ENCODE measurements at places on chromosomes 6 and 20.

GRCh38 chr6:36319436-36319762, 17.3 kb downstream of the BNIP5 start:
- DNase-seq = no peak

DNA sequence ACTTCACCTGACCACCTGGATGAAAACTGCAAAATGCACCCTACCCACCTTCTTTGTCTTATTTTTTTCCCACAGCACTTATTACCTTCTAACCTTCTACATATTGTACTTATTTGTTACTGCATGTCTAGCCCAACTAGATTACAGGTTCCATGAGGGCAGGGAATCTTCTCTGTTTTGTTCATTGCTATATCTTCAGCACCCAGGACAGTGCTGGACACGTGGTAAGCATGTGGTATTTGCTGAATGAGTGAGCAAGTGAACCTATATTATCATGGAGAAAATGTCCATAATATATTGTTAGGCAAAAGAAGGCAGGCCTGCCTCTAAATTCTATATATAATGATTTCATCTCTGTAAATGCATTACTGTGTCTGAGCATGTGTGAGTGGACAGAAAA, 107.0 kb downstream of the TRERF1 start:
- no peak for DNase-seq

GRCh38 chr20:64159286-64159680, 5.0 kb upstream of the MYT1 start:
- DNase-seq = no peak

DNA sequence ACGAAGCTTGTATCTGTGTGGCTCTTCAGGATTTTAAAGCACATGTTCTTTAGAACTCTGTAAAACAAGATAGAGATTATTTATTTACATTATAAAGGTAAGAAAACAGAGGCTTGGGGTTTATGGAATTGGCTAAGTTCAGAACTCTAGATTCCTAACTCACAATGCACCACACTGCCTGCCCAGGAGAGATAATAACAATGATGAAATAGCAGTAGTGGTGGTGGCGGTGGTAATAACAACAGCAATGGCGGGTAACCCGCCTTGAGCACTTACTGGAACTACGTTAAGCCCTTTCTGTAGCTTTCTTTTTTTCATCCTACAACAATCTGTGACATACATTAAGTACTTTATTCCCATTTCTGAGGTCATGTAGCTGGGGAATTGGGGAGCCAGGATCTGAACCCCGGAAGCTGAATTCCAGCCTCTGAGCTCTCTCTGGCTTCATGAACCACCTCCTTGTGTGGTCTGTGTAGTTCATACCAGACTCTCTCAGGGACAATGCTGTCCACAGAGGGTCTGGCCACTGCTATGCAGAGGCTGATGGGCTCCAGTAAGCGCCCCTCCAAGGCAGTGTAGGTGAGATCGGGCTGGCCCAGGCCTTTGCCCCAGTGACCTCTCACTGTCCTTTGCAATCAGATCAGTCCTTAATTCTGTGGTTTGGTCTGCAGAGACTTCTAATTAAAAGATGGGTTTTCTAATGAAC, 260.9 kb downstream of the SLC24A3 start:
- no peak for DNase-seq

GRCh38 chr6:4133941-4134838, 1.2 kb downstream of the ECI2 start:
- peak; percentile 40 for DNase-seq

GRCh38 chr6:98230250-98230649, 604.1 kb upstream of the POU3F2 start:
- no peak for DNase-seq

- DNase-seq = peak; percentile 60
These were observed at the start of the genes HSPA1A and HSPA1L for GRCh38 chr6:31815025-31815838. Gene HSPA1A (plus strand): TSS chr6:31815543. CDS start chr6:31815757, 214 bp downstream. Gene HSPA1L (minus strand): TSS chr6:31815283. CDS start chr6:31811972, 3,311 bp downstream.

DNA sequence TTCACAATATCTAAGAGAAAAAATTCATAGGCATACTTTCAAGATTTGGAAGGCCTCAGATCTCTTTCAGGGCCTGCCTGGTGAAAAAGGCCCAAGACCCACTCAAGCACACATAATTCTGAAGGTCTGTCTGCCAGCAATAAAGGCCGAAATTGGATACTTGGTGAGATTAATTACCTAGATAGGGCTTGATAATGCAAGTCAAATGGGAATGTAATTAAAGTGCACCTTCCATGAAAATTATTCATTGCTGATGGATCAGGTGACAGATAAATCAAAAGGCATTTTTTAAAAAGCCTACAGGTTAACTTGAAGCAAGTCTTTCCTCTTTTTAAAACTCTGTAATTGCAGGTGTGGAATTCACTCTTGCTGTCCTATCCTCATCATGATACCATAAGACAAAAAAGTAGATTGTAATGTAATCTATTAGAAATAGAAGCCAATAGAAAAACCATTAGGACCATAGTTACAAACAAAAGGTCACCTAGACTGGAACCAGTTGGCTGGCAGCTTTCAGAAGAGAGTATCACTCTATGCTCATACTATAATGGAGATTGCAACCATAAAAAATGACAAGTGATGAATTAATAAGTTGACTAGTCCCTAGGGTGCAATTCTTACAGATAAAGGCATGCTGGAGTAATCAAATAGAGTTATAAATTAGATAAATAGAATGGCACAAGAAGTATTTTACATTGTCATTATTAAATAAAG, 77.3 kb downstream of the EPHA7 start:
- no peak for DNase-seq

GRCh38 chr20:1130847-1131246, 12.4 kb downstream of the PSMF1 start:
- DNase-seq = no peak

- DNase-seq = no peak
These were observed 233.6 kb downstream of the TPBG start for GRCh38 chr6:82597201-82597600.

DNA sequence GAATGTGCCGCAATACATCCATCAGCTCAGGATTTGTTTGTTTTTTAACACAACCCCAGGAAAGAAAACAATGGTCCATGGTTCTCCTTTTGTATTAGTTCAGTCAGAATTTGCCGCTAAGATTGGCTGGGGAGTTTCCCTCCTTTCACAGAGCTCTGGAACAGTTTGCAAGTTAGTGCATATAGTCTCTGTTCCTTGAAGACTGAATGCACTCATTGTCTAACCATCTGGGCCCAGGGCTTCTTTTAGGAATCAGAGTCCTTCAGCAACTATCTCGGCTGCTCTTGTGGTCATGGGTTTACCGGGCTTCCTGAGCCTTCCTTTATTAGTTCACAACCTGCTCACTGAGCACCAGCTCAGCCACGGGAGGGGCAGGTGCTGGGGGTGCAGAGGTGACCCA, 121.3 kb downstream of the SLC23A2 start:
- no peak for DNase-seq

DNA sequence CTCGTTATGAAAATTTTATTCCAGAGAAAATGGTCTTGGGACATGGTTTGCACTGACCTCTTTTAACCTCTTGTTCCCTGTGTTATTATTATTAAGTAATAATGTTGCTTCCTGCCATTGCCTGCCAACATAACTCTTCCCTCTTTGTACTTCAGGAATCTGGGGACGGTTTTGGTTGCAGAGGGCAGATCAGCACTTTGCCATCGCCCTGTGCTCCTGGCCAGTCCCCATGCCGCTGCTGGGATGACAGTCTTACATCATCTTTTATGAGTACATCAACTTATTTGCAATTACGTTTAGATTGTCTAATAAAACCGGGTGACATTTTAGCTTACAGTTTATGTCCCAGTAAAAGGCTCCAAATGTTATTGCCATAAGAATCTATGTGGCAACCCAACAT, 157.2 kb downstream of the CDH26 start:
- no peak for DNase-seq

DNA sequence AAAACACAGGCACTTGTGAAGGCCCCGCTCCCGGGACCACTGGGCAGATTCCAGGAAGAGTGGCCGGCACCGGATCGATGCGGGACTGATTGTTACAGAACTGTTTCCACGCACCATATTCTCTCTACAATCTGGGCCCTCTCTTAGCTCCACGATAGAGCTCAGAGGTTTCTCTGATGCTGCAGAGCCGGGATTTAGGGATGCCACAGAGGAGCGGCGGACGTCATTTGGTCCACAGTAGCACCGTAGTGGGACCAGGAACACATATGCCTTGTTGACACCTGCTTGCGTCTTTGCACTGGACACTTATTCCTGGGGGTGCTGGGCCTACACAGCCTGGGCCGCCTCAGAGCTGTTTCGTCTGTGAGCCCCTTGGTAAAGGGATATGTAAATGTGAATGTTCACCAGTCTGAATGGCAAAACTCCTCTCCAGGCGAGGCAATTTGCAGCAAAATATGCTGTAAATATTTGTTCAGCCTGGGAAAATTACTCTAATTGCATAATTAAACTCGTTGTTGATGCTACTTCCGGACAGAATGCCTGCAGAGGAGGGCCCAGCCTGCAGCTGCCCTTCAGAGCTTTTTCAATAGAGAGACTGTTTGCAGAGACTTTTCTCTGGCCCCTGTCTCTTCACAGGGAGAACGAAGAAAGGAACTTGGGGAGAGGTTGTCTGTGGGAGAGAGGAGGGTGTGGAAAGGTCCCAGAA, 9.4 kb downstream of the PCK1 start:
- DNase-seq = no peak

- no peak for DNase-seq
These were observed 27.9 kb downstream of the ZNF334 start for GRCh38 chr20:46485431-46485830.

GRCh38 chr20:24016607-24017457, 28.3 kb upstream of the GGTLC1 start:
- DNase-seq = no peak

Measured in stimulated activated CD4-positive, alpha-beta T cell treated with anti-CD3 and anti-CD28 coated beads, Interleukin-2, amount 100 ng/mL, for 24 hours (primary cell).